Activated T-cell treated with anti-CD3 and anti-CD28 coated beads for 1 hour (primary cell): ENCODE measurements at places on chromosomes 2 and 18.

GRCh38 chr2:104744537-104744936 lies 109.4 kb upstream of the POU3F3 start:
- no peak for DNase-seq

DNA sequence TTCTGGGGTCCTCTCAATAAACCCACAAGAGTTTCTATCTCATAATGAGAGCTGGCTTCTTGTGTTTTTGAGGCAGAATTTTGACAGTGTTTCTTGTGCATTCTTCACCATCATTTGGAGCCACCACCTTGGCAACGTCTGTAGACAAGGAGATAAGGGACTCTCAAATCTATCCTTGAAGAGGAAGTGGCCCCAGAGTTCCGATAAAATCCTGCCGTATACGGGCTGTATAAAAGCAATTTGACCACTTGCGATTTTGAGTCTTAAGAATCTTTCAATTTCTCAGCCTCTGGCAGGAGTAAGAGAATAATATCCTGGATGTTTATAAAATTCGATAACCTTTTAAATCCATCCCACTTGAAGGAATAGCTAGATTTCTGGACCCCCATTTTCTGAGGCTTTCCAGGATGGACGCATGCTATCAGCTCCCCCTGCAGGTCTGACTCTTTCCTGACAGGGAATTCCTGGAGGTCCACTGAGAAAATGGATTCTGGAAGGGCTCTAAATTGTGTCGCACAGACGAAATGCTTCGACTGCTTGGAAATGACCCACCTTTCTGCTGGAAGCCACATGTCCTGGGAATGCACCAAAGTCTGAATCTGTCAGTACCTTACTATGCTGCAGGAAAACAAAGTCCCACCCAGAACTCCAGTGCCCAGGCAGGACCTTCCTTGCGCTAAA lies 54.1 kb downstream of the E2F6 start:
- no peak for DNase-seq

- DNase-seq, result no peak
Measured at GRCh38 chr18:50716902-50717301, 102.9 kb downstream of the MRO start.

DNA sequence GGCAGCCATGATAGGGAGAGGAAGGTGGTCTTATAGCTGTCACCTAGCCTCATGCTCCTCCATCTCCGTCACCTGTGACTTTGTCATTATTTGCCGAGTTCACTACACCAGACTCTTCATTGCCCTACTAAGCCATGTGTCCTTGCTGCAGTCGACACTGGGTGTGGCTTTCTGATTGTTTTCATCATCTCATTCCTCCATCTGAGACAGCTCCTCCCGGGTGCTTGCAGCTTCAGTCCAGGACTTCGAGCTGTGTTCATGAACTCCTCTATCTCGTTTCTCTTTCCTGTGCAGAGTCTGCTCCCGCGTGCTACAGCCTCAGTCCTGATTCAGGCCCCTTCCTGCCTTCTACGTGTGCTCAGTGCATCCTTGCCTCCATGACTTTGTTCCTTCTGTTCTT lies 295.1 kb upstream of the TNP1 start:
- DNase-seq, result no peak

DNA sequence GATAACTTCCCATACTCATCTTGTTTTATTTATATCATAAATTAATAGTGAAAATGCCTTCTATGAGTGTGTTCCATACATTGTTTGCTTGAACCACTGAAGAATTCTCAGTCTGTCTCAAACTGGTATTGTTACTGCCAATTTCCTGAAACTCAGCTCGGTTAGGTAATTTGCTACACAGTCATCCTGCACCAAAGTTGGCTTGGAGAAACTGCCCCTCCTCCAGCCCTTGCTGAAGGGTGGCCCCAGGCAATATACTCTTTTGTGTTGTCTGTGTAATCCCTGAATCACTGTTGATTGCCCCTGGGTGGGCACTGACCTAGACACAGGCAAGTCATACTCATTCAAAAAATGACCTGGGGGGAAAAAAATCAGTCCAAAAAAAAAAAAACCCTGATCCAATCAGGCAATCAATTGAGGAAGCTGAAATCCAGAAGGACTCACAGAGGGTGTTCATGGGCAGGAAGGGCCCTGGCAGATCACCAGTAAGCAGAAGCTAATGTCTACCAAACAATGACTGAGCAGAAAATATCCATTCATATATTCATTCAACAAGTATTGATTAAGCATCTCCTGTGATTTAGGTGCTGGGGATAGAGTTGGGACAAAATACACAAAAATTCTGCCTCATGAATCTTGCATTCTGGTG lies 3.8 kb upstream of the SESTD1 start:
- no peak for DNase-seq

- DNase-seq, result no peak
Measured at GRCh38 chr2:210539578-210540416, 16.6 kb upstream of the CPS1 start.

- no peak for DNase-seq
Measured at GRCh38 chr18:22088029-22088428, 81.4 kb upstream of the GATA6 start.

DNA sequence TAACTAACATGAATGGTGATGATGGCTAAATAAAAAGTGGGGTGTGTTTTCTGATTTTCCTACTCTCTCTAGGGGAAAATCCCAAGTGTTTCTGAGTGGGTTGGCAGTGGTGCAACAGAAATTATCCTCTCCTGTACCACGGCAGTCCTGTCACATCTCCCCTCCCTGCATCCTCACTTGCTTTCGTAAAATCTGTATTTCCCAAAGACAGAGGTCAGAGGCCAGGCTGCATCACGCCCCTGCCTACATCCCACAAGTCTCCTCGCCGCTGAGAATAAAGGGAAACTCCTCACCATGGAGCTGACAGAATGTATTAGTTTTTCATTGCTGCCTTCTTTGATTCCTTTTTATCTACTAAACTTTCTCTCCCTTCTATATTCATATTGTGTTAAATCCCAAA lies 13.1 kb downstream of the FBLN7 start:
- DNase-seq, result no peak

DNA sequence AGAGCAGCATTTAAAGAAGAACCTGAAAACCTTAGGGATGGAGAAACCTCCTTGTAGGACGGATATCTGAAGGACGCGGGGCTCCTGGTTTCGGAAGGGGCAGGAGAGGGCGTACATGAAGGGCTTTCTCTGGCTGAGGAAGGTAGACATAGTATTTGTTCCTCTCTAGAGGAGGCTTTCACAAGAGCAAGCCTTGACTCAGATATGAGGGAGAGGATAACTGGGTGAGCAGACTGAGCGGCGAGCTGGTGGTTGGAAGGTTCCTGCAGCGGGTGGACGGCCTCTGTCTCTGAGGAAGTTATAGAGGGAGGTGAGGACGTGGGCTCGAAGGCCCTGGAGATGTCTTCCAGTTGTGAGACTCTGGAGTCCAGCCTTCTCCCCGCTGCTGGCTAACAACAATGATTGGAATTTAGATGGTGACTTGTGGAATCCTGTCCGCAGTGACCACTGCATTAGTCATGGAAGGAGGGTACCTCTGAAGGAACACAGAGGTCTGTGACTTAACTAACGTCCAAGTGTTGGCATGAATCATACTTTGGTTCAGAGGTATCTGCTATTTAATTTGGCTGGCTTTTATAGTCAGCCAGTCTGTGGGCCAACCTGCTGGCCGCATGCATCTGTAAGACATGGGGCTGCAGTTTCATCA lies 80.9 kb downstream of the ASAP2 start:
- DNase-seq, result no peak

DNA sequence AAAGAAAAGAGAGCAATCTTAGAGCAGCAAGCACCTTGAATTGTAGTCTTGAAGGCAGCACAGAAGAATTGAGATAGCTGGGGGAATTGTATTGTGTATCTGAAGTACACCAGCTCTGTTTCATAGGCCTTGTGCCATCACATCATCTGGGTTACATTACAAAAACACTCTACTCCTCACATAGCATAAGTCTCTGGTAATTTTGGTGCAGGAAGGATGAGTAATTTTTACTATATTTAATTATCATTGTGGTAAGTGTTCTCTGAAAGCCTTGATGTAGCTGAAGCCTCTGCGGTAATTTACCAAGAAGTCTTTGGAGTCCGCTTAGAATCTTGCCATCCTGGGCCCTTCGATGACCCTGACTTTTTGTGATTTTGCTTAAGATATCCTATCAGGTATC lies 291.1 kb downstream of the ARHGAP15 start:
- DNase-seq, result no peak

DNA sequence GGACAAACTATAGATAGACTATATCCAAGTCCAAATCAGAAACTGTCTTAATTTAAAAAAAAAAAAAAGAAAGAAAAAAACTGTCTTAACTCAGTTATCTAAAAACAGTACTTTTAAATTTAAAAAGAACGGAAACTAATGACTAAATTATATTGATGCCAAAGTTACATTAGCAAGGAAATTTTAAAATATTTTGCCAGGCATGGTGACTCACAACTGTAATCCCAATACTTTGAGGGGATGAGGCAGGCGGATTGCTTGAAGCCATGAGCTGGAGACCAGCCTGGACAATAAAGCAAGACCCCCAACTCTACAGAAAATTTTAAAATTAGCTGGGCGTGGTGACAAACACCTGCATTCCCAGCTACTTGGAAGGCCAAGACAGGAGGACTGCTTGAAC lies 30.9 kb downstream of the MEMO1 start:
- DNase-seq, result no peak

- no peak for DNase-seq
Measured at GRCh38 chr2:197328461-197328860, 17.9 kb upstream of the ANKRD44 start.
